ENCODE measurements at places on chromosomes 2 and 18. TPM values are rescaled to one million over a fixed set of nuclear protein-coding genes. Genes with fewer than 3 reads are reported as not detected.

The MYO3B gene
- 2.0 TPM for total RNA-seq

The ALPG gene
- not detected for total RNA-seq

GRCh38 chr18:58554404-58554803 lies 74.5 kb downstream of the ALPK2 start:
- no peak for DNase-seq

- DNase-seq = no peak
These were observed 460.9 kb downstream of the RIT2 start for GRCh38 chr18:42654556-42654955.

DNA sequence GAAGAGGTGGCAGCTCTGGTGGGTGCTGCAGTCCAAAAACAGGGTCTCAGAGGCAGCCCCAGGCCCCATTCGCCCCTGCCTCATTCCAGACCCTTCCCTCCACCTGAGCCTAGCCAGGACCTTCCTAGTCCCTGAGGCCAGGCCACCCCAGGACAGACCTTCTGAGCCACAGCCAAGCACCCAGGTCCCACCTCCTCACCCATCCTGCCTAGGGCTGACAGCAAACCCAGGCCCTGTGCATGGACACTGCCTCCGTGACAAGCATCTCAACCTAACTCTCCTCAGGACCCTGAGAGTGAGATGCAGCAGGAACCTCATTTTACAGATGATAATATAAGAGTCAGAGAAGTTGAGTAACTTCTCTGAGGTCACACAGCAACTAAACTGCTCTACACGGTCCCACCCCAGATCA lies 15.5 kb downstream of the ADRA2B start:
- peak; percentile 1 for DNase-seq

DNA sequence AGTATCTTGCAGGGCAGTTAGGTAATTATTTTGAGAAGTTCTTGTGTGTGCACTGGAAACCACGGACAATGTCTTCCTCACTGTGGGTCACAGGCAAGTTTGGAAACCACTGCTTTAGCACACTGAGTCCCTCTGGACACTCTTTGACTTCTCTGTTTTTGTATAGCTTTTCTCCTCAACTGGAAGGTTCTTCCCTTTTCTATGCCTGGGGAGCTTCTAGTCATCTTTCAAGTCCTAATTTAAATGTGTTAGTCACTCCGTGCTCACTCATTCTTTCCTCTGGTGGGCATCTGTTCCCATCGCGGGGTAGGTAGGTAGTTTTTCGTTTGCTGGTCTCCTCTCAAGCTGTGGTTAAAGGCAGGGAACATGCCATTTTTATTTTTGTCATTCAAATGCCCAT lies 32.1 kb downstream of the E2F6 start:
- no peak for DNase-seq

Measured in body of pancreas (tissue), 4 donors.